ENCODE measurements at places on chromosomes 4 and X. TPM values are rescaled to one million over a fixed set of nuclear protein-coding genes. Genes with fewer than 3 reads are reported as not detected.

- no peak for DNase-seq
Observed at GRCh38 chrX:13816643-13817627, at the start of gene GPM6B. GPM6B (minus strand) TSS chrX:13817093; CDS start chrX:13816904, 189 bp downstream.

Gene PF4V1
- total RNA-seq: not detected

Gene GC
- not detected for total RNA-seq

- DNase-seq: no peak
Observed at GRCh38 chrX:78375894-78376293, 48.5 kb upstream of the CYSLTR1 start.

Gene AFF2
- 0.68 TPM for total RNA-seq

Gene RIBC1
- 1.4 TPM for total RNA-seq
